ENCODE measurements at places on chromosomes 4 and X.
A peak's percentile ranks its signal among the peaks of the same experiment; 100 is the strongest.

GRCh38 chrX:17767734-17768133 lies 30.4 kb downstream of the SCML1 start:
- DNase-seq = no peak

GRCh38 chrX:55867181-55867651 lies 149.7 kb downstream of the RRAGB start:
- no peak for DNase-seq

- no peak for DNase-seq
Observed at GRCh38 chr4:26360864-26361263, 40.0 kb downstream of the RBPJ start.

DNA sequence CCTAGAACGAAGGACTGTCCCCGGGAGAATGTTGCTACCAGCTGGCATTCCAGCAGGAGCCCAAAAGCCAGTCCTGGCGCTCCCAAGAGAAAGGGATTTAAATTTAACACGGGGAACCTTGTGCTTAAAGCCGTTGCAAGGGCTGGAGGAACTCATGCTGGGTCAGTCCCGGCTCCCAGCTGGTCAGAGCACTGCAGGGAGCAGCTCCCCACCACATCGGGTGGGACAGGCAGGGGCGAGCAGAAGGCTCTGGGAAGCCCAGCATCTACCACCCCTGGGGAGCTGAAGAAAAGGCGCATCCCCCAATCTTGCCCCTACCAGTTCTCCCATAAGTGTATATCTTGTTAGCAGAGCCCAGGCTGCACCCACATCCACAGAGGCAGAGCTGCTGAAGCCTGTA lies 15.7 kb downstream of the CFAP99 start:
- no peak for DNase-seq

- DNase-seq = no peak
Observed at GRCh38 chr4:47721892-47722575, 115.8 kb downstream of the CORIN start.

DNA sequence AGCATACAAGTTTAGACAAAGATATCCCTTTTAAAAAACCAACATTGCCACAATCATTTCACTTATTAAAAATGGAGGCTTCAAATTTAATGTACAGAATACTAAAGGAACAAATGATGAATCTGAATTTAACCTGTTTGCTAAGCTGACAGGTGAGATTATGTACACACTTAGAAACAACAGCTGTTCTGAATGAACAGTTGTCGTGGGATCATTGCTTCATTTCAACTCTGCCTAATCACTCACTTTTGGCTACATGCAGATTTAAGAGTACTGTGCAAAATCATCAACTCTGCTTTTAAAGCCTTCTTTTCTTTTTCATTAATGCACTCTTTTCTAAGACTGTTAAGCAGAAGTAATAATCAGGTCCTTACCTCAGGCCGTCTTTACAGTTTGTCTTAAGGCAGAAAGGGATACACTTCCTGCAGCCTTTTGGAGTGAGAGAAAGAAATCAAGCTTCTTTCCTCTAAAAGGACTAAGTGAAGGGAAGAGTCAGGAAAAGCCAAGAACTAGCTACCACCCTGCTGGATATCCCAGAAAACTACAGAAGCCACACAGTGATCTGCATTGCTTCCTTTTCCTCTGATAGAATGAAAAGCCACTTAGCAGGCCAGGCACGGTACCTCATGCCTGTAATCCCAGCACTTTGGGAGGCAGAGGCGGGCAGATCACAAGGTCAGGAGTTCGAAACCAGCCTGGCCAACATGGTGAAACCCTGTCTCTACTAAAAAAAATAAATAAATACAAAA lies 54.7 kb upstream of the NPNT start:
- no peak for DNase-seq

GRCh38 chrX:118551426-118551825 lies 55.8 kb downstream of the DOCK11 start:
- DNase-seq = no peak

- DNase-seq = peak; percentile 37
Observed at GRCh38 chr4:40325406-40326019, 9.6 kb upstream of the CHRNA9 start.

- peak; percentile 54 for DNase-seq
Observed at GRCh38 chr4:87030755-87031441, 96.1 kb downstream of the AFF1 start.

- DNase-seq = no peak
Observed at GRCh38 chrX:123851079-123851478, 8.8 kb upstream of the XIAP start.

DNA sequence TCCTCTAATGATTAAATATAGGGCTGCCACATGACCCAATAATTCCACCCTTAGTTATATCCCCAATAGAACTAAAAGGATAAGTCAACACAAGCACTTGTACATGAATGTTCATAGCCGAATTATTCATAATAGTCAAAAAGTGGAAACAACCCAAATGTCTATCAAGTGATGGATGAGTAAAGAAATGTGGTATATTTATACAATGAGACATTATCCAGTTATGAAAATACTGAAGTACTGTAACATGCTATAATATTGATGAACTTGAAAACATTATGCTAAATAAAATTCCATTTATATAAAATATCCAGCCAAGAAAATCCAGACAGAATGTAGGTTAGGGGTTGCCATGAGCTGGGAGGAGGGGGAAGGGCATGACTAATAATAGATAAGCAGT lies 436.7 kb upstream of the AADAT start:
- no peak for DNase-seq

GRCh38 chr4:179145746-179146525 lies 1703.7 kb upstream of the AGA start:
- no peak for DNase-seq

- DNase-seq = peak; percentile 39
Observed at GRCh38 chr4:153345012-153345981, 809 bp downstream of the MND1 start.

- no peak for DNase-seq
Observed at GRCh38 chr4:38333219-38333618, 330.8 kb upstream of the KLF3 start.

GRCh38 chr4:113472864-113473263 lies 288.7 kb downstream of the CAMK2D start:
- no peak for DNase-seq

DNA sequence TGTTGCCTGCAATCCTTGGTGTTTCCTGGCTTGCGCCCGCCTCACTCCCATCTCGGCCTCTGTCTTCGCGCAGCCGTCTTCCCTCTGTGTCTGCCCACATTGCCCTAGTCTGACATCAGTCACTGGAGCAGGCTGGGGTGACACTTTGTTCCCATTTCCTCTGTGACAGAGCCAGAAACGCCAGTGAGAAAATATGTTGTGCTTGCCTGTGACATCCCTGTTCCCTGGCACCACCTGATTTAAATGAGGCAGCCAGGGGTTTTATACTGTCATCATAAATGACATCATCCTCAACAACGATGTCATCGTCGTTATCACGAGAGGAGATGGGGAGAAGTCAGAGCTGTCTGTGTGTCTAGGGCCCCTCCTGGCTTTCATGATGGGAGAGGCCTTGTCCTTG lies 29.1 kb downstream of the ZNF185 start:
- DNase-seq = no peak

- DNase-seq = no peak
Observed at GRCh38 chr4:29259556-29259955, 1460.6 kb upstream of the PCDH7 start.

DNA sequence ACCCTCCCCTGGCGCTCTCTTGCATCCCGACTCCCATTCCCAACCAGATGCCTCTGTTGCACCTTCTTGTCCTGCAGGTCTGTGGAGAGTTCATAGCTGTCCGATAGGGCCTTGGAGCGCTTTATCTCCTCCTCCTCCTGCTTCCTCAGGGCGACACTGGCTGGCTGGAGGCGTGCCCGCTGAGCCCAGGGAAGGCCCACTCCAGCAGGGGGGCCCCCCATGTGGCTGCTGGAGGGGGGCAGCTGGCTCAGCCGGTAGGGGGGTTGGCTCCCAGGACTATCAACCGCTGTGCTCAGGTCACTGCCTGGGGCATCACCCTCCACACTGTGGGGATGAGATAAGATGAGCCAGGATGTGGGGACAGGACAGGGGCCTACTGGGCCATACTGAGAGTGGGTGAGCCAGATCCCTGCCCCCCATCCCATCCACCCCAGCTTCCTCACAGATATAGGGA lies 25.6 kb downstream of the IQSEC2 start:
- no peak for DNase-seq

GRCh38 chr4:110064934-110065333 lies 133.5 kb downstream of the ELOVL6 start:
- no peak for DNase-seq
